ENCODE measurements at places on chromosomes 12 and 14.

GRCh38 chr12:93174048-93174447 lies 203.7 kb upstream of the NUDT4 start:
- no peak for DNase-seq

- DNase-seq = no peak
Measured at GRCh38 chr12:103441437-103442181, 54.2 kb downstream of the C12orf42 start.

GRCh38 chr14:86203843-86204242 lies 673.9 kb downstream of the FLRT2 start:
- no peak for DNase-seq

GRCh38 chr14:75307700-75308379 lies 29.2 kb downstream of the FOS start:
- DNase-seq = peak; percentile 76

- DNase-seq = no peak
Measured at GRCh38 chr12:26346736-26347135, 151.4 kb downstream of the SSPN start.

DNA sequence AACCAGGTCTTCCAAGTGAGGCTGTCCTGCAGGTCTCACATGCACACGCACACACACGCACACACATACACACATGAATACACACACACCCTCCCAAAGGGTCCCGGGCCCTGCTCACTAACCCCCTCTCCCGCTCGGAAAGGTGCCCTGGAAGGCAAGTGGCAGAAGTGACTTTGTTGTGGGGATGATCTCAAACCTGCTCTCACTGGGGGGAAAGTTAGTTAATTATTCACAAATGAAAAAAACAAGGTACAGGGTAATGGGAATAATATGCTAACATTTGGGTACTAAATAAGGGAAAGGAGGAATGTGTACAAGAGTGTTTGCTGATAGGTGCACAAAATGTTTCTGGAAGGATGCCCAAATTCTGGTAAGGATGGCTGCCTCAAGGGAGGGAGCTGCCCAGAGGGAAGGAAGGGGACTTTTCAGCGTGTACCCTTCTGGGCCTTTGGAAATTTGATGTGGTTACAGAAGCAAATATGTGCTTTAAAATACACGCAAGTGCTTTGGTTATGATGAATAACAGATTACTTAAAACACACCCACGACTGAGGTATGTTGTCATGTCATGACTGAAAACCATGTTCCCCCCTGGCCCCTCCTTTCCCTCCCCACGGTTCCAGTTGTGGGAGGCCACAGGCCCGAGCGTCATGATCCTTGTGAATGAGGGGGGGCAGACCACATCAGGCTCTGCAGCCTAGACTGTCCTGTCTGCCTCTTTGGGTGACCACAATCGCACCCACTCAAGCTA lies 43.3 kb upstream of the PLEKHG6 start:
- no peak for DNase-seq

DNA sequence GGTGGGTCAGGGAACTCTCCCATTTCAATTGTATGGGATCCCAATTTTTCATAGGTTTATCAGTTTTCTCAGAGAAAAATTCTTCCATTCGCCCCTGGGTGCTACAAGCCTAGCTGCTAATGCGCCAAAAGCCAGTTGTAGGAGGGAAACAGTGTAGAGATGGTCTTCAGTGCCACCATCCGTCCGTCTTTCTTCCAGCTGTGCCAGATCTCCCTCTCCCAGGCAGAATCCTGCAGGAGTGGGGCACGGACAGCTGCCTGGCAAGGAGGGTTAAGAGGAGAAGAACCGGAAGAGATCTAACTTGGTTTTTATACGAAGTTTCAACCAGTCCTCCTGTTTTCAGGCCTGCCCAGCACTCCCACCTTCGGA lies 38.9 kb upstream of the FUT8 start:
- DNase-seq = no peak

GRCh38 chr12:45268672-45269411 lies 52.9 kb downstream of the ANO6 start:
- peak; percentile 30 for DNase-seq

Data from NCI-H1092 (cell line).